Kidney capillary endothelial cell (primary cell): ENCODE measurements at places on chromosomes 16 and 17.

DNA sequence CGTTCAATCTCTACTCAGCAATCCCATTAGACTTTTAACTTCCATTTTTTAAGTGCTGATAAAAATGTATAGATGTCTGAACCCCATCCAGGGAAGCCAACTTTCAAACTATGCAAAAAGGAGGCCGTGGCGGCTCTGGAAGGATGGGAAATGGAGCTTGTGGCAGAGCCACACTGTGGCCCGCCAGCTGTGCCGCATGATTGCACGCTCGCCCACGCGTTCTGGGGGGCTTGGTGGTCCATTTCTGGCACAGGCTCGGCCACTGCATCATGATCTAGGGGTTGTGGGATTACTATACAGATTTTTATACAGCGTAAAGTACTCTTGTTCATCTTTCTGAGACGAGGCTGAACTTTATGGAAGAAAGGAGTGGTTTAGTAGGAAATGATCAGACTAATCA is 57.6 kb downstream of the FOXL1 start:
- no peak for DNase-seq

GRCh38 chr17:33889040-33889439 is 366.0 kb upstream of the CCL2 start:
- DNase-seq: no peak

- peak; percentile 44 for DNase-seq
These were observed 678 bp upstream of the GH1 start for GRCh38 chr17:63919311-63919723.

- DNase-seq: no peak
These were observed 6.8 kb downstream of the CD300E start for GRCh38 chr17:74616696-74617095.

DNA sequence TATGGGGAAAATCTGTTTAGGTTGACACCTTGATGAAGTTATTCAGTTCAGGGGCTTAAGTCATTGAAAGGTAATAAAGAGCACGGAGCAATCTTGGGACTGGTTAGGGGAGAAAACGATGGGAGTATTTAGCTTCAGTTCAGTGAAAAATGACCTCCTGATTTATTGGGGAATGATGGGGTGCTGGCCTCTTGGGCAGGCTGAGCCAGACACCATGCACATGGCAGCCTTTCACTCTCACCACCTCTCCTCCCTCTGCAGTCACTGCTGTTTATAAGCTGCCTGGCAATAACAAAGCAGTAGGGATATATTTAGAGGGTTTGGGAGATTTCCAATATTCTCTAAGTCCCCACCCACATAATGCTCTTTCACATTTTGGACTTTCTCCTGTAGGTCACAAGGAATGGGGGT is 140.5 kb upstream of the HS3ST2 start:
- no peak for DNase-seq

GRCh38 chr17:49472527-49472926 is 22.6 kb upstream of the NGFR start:
- DNase-seq: no peak

DNA sequence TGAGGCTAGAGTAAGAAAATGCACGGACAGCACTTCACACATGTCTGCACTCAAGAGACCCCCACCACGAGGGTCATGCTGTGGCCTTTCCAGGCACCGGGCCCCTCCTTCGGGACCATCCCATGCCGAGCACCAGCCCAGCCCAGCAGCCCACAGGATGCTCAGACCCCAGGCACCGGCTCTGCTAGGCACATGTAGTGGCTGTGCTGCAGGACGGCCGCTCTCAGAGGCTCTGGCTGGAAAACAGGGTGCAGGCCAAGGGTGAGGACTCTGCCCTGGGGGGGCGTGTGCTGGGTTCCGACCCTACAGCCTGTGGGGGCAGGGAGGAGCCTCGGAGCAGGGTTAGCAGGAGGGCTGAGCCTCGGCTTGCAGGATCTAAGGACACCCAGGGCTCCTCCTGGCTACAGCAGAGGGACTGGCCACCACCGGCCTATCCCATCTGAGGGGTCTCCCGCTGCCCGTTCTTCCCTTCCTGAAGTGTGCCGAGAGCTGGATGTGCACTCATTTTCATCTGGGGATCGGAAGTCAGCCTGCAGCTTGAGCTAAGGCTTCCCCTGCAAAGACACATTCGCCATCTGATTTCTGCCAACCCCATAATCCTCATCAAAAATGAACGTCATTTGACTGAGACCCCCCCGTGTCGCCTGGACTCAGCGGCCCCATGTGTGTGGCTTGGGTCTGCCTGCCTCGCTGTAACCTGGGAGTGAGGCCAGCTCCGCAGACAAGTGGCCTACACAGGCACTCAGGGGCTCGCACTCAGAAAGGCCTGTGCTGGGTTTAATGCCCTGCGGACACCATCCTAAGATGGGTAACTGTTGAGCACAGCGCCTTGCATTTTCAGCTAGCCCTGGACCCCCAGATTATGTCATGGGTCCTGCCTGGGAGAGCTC is 293.1 kb upstream of the FOXF1 start:
- DNase-seq: no peak

DNA sequence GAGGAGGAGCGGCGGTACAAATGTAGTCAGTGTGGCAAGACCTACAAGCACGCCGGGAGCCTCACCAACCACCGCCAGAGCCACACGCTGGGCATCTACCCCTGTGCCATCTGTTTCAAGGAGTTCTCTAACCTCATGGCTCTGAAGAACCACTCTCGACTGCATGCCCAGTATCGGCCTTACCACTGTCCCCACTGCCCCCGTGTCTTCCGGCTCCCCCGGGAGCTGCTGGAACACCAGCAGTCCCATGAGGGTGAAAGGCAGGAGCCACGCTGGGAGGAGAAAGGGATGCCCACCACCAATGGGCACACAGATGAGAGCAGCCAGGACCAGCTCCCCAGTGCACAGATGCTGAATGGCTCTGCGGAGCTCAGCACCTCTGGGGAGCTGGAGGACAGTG is 2.8 kb downstream of the ZNF646 start:
- no peak for DNase-seq

GRCh38 chr17:76085066-76085730 is 6.2 kb downstream of the ZACN start:
- DNase-seq: no peak

- no peak for DNase-seq
These were observed 26.5 kb downstream of the NEUROD2 start for GRCh38 chr17:39581071-39581758.

DNA sequence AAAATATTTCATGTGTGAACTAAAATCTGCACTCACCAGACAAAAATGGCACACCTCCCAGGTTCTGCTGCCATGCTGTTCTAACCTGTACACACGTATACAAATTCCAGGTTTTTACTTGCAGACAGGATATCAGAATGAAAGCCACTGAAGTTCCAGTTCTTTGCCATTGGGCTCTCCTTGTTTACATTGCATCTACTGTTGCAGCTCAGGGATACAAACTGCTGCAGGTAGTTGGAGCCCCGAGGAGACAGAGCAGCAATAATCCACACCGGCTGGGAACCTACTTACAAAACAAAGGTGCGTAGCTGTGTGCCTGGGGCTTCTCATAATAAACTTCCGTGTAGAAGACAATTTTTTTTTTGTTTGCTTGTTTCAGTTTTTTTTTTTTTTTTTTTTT is 59.6 kb downstream of the HAPSTR1 start:
- no peak for DNase-seq

DNA sequence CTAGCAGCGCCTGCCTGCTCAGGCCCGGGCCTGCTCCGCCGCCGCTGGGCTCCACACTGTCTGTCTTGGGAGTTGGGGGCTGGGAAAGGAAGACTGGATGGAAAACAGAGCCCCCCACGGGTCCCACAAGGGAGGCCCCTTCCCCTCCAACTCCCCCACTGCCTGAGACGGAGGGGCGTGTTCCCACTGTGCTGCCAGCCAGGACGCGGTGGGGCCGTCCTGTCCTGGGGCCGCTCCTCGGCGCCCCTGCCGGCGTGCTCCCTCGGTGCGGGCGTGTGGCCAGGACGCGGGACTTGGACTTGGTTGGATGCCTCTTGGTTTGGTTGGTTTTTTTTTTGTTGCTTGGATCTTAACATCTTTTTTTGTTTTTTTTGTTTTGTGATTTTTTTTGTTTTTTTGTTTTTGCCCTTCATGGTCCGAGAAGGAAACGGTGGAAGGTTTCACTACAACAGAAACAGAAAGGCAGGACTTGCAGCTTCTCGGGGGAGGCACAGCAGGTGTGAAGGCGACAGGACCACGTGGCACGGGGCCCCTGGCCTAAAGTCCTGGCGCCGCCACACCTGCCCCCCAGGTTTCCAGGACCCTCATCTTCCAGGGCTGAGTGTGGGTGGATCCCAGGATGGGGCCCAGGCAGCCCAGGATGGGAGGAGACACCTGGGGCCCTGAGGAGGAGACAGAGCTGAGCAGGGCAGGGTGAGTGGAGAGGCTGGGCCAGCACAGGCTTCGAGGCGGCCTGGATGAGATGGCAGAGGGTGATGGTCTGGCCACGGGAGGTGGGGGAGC is 16.0 kb downstream of the ENGASE start:
- no peak for DNase-seq

DNA sequence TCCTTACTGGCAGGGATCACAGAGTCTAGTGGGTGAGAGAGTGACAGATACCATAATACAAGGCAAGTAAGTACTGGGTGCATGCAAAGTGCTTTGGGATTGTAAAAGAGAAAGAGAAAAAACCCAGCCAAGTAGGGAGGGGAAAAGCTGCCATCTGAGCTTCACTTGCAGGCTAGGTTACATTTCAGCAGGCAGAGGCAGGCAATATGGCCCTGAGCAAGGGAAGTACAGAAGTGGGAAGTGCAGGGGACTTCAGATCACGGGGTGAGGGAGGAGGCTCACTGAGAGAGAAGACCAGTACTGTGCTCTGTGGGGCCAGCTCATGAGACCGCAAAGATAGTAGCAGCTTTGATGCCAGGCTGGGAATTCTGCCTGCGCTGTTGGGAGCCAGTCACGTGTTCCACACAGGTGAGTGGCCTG is 230.6 kb downstream of the MSI2 start:
- DNase-seq: no peak

DNA sequence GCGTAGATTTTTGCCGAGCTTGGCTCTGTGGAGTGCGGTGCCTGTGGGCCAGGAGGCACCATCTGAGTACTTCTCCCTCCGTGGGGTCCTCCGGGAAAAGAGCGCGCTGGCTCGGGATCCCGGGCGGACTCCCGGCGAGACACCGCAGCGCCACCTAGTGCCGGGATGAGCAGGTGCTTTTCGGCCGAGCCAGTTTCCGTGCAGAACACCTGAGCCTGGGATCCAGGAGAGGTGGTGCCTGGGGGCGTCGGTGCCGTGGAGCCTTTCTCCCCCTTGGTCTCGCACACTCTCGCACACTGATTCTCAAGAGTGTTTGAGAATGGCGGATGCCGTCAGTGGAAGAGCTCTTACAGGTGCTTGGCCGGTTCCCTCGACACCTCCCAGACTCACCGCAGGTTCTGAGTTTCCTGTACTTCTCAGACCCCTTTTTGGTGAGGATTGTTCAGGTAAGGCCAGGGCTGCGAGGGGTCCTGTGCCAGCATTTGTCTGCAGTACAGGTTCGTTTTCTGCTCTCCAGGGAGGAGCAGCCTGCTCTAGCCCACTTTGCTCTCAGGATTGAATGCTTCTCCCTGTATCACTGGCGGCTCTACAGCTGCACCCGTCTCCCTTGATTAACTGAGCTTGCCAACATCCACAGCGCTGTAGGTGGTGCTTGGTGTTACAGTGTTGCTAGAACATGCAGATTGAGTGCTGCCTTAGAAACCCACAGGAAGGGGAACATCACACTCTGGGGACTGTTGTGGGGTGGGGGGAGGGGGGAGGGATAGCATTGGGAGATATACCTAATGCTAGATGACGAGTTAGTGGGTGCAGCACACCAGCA is 23.3 kb downstream of the TBCD start:
- peak; percentile 36 for DNase-seq

DNA sequence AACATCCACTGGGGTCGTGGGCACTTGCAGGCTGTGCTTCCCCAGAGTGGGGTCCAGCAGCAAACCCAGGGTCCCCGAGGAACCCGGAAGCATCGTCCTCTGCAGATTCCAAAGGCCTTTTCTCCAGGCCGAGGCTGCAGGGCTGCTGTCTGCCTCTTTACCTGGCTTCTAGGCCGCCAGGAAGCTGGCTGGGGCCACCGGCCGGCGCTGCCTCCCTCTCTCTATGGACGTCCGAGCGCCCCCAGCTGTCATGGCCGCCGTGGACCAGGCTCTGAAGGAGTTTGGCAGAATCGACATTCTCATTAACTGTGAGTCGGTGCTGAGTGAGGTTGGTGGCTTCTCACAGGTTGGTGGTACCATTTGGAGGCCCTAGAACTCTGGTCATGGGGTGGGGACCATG is 5.6 kb downstream of the DECR2 start:
- no peak for DNase-seq

DNA sequence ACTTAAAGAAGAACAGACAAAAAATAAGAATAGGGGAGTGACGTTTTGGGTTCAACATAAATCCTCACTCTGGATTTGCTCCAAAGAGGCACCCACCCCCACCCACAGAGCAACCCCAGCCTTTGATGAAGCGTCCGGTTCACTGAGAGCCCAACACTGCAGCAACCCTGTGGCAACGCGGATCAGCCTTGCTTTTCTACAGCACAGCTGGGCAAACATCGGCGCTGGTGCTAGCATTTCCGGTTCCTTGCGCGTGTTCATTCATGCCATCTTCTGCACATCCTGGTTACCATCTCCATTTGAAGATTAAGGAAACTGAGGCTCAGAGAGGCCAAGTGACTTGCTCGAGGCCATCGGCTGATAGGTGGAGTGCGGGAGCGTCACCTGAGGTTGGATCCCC is 8.7 kb upstream of the GINS2 start:
- no peak for DNase-seq

GRCh38 chr17:64424324-64424849 is 24.5 kb upstream of the MILR1 start:
- DNase-seq: no peak

- DNase-seq: no peak
These were observed 5.2 kb downstream of the RND2 start for GRCh38 chr17:43030137-43030767.

- no peak for DNase-seq
These were observed 13.4 kb downstream of the GINS2 start for GRCh38 chr16:85675251-85675874.

- no peak for DNase-seq
These were observed 23.9 kb upstream of the NLK start for GRCh38 chr17:28018439-28019070.

DNA sequence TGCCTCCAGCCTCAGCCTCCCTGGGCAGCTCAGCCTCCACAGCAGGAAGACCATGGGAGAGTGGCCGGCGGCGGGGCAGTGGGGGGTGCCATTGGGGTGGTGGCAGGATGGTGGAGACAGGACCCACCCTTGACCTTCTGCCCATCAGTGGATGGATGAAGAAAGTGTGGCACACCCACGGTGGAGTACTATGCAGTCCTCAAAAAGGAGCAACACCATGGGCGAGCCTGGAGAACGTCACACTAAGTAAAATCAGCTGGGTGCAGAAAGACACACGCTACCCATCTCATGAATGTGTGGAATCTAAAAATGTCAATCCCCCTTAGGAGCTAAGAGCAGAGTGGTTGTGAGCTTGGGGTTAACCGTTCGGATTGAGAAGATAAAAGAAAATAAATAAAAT is 34.8 kb upstream of the ACSF3 start:
- no peak for DNase-seq

GRCh38 chr17:79612468-79613194 is 1.8 kb upstream of the RBFOX3 start:
- peak; percentile 47 for DNase-seq
